ENCODE measurements at places on chromosomes 7 and 10.
A peak's percentile ranks its signal among the peaks of the same experiment; 100 is the strongest.

- peak; percentile 95 for DNase-seq
These were observed 22.6 kb upstream of the AKR1C3 start for GRCh38 chr10:5071411-5072198.

- DNase-seq, result no peak
These were observed 35.7 kb upstream of the EBLN1 start for GRCh38 chr10:22253580-22253882.

DNA sequence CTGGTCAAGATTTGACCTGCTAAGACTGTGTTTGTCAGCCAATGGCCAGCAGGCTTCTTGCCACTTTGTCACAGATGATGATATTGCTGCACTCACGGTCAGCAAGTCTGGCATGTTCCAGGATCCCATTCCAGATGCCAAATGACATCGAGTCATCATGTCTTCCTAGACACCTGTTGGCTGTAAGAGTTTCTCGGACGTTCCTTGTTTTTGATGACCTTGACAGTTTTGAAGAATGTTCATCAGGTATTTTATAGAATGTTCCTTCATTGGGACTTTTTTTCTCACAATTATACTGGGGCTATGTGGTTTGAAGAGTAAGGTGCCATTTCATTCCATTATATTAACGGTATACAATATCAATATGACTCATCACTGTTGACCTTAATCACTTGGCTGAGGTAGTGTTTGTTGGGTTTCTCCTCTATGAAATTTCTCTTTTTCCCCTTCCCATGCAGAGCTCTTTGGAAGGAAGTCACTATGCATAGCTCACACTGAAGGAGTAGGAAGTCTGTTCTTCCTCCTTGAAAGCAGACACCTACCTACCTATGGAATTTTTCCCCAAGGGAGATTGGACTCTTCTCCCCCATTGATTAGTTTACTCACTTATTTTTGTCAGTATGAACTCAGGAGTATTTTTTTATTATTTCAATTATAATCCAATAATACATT, 31.6 kb downstream of the HECW1 start:
- no peak for DNase-seq

GRCh38 chr10:14124941-14125340, 205.8 kb downstream of the FRMD4A start:
- DNase-seq, result no peak

- DNase-seq, result no peak
These were observed 36.5 kb downstream of the COL1A2 start for GRCh38 chr7:94431176-94431575.

DNA sequence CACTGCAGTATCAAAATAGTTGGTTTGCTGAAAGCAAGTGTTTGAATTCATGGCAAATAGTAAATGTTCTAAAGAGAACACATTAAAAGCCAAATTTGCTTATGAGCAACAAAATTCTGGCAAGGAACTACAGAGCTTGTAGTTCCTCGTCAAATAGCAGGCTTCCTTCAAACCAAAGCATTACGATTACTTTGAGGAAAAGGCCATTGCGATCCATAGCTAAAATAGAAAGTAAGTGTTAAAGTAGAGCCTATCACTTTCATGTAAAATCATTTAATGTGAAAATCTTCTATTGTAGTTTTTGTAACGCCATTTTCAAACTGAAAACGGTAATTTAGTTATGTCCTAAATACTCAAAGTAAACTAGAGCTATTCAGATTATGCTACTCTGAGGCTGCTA, 20.1 kb downstream of the CACNA2D1 start:
- DNase-seq, result no peak

DNA sequence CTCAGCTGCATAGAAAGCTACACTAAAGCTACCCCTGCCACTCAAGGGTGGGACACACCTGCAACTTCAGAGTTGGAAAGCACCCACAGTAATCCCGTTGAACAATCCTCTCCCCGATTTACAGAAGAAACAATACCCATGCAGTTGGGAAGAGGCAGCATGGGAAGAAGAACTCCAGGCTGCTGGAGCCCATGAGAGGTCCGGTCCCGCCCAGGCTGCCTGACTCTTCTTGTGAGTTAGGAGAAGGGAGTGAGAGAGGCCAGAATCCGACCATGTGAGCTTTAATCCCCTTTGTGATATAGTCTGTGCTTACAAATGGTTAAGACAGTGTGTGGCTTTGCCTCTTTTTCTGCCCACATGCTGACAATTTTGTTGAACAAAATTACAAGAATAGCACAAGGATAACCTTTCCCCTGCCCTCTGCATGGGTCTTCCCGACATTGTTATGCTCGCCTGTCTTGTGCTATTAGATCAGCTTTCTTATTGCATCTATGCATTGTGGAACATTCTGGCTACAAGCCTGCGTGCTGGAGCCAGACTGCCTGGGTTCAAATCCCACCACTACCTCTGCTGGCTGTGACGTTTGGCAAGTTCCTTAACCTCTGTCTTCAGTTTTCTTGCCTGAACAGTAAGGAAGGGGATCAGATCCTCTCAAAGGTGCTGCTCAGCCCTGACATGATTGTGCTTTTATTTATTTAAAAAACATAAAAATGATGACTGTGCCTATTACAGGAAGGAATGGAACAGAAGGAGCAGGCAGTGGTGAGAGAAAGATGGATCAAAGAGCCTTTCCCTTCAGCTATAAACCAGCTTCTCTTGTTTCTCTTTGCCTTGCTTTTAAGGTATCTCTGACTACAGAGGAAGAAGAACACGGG, 56.0 kb downstream of the BPGM start:
- DNase-seq, result no peak

DNA sequence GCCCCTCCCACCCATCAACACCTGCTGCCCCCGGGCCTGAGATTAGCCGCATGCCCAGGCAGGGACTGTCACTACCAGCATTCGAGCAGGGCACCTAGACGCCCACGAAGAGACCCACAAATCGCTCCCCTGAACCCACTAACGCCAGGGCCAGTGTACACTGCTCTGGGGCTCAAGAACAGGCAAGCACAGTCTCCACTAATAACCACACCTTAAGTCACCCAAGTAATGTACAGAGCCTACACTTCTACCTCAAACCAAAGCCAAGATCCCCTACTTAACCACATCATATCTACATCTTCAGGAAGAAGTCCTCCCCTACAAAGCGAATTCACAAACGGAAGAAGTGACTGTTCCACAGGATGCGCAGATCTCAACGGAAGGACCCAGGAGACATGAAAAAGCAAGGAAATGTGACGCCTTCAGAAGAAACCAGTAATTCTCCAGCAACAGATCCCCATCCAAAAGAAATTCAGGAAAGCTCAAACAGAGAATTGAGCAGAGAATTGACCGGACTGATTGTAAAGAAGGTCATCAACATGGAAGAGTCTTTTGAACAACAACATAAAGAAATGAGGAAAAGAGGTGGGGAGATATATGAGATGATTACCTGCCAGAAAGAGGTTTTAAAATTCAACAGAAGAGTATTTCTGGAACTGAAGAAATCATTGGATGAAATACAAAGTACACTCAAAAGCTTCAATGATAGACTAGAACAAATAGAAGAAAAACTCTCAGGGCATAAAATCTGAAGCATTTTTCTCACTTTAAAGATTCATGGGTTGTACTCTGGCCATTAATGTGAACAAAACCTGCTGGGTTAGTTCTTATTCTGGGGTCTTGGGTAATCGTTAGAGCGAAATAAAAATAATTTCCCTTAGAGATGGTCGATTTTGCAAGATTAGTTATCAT, 20.9 kb downstream of the IFT22 start:
- DNase-seq, result no peak

DNA sequence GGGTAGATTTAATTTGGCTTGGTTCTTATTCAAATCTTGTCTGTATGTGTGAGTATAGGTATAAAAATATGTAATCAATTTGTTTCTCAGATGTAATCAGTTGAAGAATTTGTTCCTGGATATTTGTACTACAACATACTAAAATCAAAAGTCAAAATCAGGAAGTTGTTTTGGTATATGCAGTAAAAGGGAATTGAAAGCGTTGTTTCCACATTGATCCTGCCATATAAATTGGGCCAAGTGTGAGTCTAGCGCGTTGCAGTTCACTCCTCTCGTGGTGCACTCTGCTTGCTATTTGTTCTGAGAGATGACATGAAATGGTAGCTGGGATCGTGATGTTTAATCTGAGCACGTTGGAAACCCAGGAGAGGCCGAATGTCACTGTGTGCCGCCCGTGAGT, 55.9 kb downstream of the SHH start:
- DNase-seq, result no peak

GRCh38 chr7:69708857-69709256, 110.6 kb downstream of the AUTS2 start:
- peak; percentile 8 for DNase-seq

GRCh38 chr10:22308390-22308789, 7.8 kb upstream of the COMMD3 start:
- no peak for DNase-seq

- DNase-seq, result no peak
These were observed 41.8 kb upstream of the ABCB4 start for GRCh38 chr7:87517136-87517815.
